ENCODE measurements at places on chromosomes 2 and 18.
A peak's percentile ranks its signal among the peaks of the same experiment; 100 is the strongest.

GRCh38 chr18:27057519-27058234 is 127.4 kb downstream of the CHST9 start:
- DNase-seq, result no peak

DNA sequence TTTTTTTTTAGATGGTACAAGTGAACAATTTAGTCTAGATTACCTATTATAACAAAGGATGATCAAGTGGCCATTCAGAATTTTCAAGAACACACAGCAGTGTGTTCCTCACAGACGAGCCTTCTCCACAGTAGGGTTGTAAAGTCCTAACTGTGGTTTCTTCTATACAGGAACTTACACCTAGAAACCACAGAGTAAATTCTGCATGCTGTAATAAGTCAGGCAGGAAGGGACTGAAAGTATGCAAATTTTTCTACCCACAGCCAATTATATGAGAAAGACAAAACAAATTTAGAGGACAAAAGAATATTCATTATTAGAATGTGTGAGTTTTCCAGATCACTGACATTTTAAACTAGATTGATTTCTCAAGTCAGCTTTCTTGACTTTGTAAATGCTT is 99.5 kb downstream of the RBMS1 start:
- DNase-seq, result no peak

DNA sequence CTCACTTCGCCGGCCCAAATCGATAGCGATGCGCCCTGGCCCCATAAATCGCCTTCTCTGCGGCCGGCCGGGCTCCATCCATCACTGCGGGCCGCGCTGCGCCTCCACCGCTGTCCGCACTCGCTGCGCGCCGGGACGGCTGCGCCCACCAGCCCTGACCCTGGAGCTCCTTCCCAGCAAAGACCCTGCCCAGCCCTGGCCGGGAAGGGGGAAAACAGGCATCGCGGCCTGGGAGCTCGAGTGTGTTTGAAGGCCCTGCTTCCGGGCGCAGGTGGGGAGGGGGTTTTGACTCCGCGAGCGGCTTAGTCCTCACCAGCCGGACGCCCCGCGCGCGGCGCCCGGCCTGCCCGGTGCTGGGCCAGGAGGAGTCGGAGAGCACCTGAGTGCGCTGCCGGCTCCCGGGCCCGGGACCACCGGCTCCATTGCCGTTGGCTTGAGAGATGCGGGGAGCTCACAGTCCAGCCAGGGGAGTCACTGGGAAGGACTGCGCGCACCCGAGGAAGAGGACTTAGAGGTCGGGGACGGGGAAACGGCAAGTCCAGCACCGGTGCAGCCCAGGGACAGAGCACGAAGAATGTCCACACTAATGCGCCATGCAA is 1.1 kb downstream of the PAX8 start:
- no peak for DNase-seq

DNA sequence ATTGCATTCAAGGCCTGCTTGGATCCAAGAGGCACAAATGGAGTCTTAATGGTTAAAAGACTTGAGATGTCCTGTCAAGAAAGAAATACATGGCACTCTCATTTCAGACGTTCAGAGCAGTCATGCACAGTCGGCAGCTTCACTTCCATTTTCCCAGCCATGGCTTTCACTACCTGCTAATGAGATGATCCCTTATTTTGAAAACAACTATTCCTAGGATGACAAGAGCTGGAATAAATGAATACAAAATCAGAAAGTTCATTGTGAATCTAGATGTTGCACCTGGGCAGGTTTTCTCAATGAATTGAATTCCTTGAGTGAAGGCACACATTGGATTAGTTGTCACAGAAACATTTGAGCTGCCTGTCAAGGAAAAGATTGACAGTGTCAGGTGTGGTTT is 25.7 kb downstream of the ABCG5 start:
- no peak for DNase-seq

DNA sequence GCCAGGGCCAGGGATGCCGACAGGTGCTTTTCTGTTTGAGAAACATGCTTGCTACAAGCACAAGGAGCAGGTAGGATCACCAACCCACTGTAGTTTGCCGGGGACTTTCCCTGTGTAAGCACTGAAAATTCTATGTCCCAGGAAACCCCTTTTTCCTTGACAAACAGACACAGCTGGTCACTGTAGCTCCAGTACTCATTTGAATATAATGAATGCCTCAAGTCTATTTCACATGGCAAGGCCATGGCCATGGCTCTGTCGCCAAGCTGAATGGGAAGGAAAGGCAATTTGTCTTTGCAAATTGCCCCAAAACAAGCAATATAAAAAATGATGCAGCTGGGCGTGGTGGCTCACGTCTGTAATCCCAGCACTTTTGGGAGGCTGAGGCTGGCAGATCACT is 49.6 kb upstream of the IGFBP2 start:
- no peak for DNase-seq

DNA sequence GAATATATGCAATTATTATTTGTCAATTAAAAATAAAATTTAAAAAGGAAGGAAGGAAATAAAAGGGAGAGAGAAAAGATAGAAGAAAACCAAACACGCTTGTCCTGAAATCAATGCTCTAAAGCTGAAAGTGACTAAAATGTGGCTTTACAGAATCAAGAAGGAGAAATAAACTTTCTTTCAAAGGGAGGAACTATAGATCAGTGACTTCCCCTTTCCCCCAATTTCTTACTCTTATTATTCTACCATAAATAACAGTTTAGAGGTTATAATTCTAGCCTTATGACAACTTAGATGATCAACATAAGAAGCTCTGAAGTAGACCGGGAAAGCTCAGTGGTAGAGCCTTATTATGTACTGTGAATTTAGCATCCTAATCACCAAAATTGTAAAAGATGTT is 122.5 kb downstream of the ARHGAP15 start:
- DNase-seq, result no peak

DNA sequence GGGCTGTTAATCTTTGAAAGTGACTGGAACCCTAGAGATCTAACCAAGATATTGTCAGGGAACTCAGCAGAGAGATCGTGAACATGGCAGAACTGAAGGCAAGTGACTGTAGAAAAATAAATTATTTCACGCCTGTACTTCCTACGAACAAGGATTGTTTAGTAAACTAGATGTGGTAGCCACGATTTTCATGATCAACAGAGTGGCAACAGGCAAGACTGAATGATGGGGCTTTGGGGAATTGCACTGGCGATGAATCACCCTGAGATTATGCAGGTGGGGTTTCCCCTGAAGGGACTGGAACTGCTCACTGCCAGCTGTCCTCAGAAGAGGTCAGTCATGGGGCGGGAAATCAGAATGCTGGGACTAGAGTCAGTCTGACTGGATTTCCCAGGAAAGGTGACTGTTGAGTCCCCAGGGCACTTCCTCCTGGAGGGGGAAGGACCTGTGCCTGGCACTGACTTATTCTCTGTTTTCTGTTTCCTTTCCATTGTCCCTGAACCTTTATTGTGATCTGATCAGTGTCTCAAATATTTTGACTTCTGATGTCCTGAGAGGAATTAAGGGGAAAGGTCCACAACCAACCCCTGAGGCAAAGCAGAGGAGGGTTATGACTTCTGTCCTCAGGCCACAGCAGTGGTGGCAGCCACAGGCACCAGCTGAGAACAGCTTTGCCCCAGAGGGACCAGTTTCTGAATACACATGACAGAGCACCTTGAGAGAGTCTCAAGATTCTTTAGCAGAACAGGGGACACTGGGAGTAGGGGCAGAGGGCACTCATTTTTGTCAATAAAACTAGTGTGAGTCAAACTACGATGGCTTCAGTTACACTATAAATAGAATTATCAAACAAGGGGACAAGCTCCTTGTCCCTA is 70.0 kb downstream of the NAB1 start:
- no peak for DNase-seq

DNA sequence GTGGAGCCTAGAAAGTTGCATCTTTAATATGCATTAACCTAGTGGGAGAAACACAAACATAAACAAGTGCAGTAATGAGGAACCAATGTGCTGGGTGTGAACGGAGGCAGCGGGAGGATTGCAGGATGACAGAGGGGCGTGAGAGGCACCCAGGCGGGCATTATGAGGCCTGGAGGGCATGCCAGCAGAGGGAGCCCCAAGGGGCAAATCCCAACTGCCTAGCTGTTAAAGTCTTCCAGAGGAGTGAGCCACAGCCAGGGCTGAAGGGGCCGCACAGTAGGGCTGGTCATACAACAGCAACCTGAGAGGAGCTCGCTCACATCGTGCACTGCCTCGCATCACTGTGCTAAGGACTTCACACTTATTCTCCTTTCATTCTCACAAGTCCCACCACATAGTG is 13.3 kb upstream of the PRELID3A start:
- no peak for DNase-seq

GRCh38 chr2:73112026-73112912 is 479 bp downstream of the RAB11FIP5 start:
- no peak for DNase-seq

- no peak for DNase-seq
Measured at GRCh38 chr2:145638675-145639074, 1118.8 kb upstream of the ZEB2 start.

DNA sequence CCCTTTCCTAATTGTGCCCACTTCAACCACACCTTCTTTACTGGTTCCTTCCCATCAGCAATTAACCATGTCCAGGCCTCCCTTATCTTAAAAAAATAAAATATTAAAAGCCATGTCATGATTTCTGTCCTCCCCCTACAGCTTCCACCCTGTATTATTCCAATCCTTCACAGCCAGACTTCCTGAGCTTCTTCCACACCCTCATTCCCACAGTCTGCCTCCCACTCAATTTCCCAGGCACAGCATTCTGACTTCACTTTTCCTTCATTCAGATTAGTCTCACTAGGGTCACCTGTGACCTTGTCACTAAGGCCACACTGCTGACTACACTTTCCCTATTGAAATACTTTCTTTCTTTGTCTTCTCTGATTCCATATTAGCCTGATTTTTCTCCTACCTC is 159.4 kb downstream of the DIS3L2 start:
- DNase-seq, result no peak

DNA sequence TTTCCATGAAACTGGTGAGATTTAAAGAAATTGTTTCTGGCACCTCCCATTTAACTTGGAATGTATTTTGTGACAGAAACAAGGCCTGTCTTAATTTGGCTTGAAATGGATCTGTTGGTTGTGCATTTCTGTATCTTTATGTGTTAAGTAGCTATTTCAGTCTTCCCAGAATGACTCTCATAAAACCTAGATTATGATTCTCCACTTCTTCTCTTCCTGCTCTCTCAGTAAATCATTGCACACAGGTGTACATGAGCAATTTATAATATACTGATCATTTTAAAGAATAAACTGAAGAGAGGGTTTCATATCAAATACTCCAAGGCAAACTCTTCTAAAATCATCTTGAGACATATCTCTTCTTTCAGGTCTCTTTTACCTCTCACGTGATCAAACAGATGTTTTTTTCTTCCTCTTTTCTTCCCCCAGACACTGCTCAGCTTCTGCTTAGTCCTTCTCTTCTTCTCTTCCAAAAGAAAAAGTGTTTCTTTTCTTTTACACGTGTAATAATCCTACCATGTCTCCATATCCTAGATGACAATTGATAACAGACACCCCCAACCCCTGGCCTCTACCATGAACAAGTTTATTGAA is 112.0 kb downstream of the PPP1R1C start:
- DNase-seq, result no peak

GRCh38 chr2:175372704-175373701 is 191.5 kb upstream of the ATP5MC3 start:
- no peak for DNase-seq

DNA sequence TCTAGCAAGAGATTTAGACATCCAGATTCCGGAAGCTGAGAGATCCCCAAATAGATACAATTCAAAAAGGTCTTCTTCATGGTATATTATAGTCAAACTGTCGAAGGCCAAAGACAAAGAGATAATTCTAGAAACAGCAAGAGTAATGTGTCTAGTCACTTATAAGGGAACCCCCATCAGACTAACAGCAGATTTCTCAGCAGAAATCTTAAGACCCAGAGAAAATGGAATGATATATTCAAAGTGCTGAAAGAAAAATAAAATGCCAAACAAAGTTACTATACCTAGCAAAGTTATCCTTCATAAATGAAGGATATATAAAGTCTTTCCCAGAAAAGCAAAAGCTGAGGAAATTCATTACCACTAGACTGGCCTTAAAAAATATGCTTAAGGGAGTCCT is 36.1 kb upstream of the PAX3 start:
- DNase-seq, result no peak

- DNase-seq, result peak; percentile 32
Measured at GRCh38 chr2:19868701-19869580, 32.8 kb downstream of the TTC32 start.
